ENCODE measurements at places on chromosomes 3 and 15.

- DNase-seq, result no peak
Observed at GRCh38 chr3:64057231-64057630, 33.9 kb upstream of the PSMD6 start.

DNA sequence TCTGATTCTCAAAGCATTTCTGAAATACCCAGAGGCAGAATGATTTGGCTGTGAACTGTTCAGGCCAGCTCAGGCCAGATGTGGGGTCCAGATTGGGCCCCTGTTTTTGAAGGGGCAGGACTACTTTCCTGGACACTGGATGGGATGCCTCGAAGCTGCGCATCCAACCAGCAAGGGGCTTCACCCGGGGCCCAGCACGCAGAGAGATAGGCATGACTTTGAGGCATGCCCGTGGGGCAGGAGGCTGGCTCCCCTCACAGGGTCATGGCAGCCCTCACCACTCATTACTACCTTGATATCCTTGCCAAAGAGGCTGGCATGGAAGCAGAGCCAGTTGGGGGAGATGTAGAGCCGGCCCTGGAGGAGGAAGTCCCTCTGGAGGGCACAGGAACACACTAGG is 30.1 kb downstream of the GRAMD2A start:
- DNase-seq, result no peak

GRCh38 chr3:111200027-111200426 is 128.4 kb downstream of the NECTIN3 start:
- DNase-seq, result no peak

DNA sequence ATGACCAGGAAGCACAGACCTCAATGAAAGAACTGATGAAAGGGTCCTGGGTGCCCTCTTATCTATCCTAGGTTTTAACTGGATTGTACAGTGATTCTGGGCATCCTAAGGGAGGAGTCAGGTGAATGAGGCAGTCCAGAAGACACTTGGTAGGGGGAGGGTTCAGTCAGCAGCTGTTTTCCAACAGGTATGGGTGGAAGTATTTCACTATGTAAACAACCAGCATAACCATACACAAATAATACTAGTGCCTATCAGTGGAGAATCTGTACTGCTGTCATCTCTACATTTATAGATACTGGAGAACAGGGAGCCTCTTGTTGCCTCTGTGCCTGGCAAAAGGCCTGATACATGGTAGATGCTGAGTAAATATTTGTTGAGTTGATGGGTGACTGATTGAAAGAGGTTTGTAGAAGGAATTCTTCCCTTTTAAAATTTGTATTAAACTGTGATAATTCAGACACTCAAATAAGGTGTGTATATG is 328.5 kb downstream of the RBMS3 start:
- DNase-seq, result no peak

GRCh38 chr3:188834349-188834748 is 337.4 kb upstream of the TPRG1 start:
- DNase-seq, result peak; percentile 18

GRCh38 chr3:149894205-149894604 is 76.5 kb downstream of the PFN2 start:
- DNase-seq, result no peak

- DNase-seq, result no peak
Observed at GRCh38 chr15:77335298-77335697, 84.6 kb downstream of the PEAK1 start.

GRCh38 chr3:185866555-185866954 is 41.7 kb upstream of the IGF2BP2 start:
- DNase-seq, result no peak

DNA sequence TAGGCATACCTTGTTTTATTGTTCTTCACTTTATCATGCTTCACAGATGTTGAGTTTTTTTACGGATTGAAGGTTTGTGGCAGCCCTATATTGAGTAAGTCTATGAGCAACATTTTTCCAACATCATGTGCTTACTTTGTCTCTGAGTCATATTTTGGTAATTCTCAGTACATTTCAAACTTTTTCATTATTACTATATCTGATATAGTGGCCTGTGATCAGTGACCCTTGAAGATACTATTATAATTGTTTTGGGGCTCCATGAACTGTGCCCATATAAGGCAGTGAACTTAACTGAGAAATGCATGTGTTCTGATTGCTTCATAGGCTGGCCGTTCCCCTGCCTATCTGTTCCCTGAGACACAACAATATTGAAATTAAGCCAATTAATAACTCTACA is 42.8 kb upstream of the NSMCE3 start:
- DNase-seq, result no peak

- no peak for DNase-seq
Observed at GRCh38 chr3:183032880-183033555, 52.7 kb upstream of the DCUN1D1 start.

GRCh38 chr3:53700441-53700840 is 145.8 kb downstream of the CHDH start:
- no peak for DNase-seq

DNA sequence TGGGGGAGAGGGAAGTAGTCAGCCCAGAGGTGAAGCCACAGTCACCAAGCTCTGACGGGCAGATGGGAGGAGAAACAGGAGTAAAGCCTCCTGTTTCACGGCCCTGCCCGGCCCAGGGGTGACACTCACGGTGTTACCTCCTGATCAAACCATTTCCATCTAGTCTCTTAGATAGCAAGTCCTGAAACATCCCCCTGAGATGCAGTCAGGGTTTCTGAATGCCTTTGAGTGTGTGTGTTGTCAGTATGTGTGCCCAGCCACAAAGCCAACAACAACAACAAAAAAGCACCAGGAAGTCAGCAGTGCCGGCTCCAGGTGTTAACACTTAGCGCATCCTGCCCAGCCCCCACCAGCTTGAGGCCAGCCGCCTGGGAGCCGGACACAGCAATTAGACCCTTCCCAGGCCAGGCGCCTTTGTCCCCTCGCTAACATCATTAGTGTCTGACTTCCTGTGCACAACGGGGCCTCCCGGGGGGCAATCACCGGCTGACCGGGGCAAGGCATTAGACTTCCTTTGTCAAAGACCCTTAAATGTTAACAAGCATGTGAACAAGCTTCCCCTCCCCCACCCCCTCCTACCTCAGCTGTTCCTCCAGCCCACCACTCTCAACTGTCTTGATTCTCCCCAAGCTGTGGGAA is 34.5 kb downstream of the IL17RD start:
- DNase-seq, result no peak

GRCh38 chr15:84919106-84919667 is 34.7 kb downstream of the SLC28A1 start:
- no peak for DNase-seq

GRCh38 chr3:180265551-180265950 is 228.8 kb upstream of the PEX5L start:
- no peak for DNase-seq

DNA sequence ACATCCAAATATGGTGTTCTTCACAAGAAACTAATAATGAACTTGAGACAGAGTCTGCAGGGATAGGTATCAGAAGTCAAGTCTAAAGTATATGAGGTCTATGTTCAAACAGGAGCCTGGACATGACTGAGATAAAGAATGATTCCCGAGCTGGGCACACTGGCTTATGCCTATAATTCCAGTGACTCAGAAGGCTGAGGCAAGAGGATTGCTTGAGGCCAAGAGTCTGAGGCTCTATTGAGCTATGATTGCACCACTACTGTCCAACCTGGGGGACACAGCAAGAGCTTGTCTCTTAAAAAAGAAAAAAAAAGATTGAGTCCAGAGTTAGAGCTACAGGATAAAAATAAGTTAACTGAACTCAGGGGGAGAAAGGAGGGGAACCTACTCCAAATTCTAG is 246.5 kb downstream of the LRRN1 start:
- DNase-seq, result no peak

- no peak for DNase-seq
Observed at GRCh38 chr15:76935620-76936019, 4.1 kb downstream of the RCN2 start.

DNA sequence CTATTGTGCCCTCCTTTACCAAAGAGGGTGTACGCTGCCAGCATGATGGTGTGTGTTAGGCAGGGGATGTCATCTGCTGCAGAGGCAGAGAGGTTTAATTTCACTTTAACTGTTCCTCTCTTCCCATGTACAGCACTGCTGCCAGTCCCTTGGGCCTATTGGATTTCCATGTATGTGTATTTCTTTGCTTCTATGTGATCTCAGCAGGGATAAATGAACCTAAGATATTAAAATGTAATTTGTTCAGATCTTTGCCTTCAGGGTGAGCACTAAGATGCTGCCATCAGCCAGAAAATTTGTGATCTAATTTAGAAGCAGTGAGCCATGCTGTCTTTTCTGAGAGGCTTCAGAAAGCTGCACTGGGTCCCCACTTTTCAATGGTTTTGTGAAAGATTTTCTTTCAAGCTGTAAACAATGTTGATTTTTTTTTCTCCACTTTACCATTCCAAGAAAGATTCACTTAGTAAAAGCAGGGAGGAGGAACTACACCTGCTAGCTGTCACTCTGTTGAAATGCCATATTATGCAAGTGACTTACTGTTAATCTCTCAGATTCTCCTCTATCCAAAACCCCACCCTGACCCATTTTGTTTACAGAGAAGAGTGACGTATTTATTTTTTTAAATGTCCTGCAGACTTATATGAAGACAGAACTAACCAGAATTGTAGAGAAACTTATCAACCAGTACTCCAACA is 261.9 kb downstream of the TBL1XR1 start:
- no peak for DNase-seq

DNA sequence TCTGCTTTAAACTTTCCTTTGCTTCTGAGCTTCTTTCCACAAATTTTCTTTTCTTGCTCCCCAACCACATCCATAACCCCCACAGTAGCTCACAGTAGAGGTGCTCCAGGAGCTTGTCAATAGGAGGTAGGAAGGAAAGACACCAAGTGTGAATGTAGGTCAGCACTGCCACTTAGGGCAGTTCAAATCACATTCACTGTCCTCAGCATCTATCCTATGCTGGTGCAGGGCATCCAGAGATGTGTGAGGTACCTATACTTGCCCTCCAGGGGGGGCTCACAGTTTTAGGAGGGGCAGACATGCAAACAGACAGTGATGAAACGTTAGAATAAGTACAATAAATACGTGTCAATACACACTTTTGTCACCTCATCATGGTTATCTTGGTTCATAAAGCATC is 1.5 kb upstream of the SPSB4 start:
- DNase-seq, result no peak

GRCh38 chr15:74240002-74240568 is 4.0 kb downstream of the CCDC33 start:
- no peak for DNase-seq

DNA sequence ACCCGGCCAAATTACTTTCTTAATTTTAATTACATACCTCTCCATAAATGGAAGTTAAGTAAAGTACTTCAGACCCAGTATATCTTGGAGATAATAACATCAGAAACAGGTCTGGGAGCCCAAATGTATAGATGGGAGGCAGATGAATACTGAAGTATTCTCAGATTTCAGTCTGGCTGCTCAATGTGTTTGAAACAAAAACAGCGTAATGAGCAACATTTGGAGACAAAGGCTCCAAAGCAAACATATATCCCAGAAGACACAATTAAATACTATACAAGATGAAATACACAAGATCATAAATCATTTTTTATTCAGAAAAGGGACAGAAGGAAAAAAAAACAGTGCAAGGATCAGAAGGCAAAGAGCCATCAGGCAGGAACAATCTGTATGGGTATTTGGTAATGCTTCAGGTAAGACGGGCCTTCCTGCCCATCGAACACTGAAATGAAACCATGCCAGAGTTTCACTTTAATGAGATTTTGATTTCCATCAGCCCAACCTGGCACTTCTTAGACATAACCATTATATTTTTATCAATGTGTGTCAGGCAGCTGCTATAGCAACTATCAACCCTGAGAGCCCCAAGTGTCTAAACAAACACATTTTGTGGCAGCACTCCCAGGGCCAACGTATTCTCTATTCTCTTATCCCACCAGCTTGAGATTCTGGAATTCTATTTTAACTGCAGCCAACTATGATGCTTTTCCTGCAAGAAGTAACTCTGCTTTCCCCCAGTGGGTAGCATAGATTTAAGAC is 210.8 kb downstream of the STT3B start:
- no peak for DNase-seq

GRCh38 chr3:125310623-125311081 is 64.5 kb downstream of the ZNF148 start:
- DNase-seq, result peak; percentile 14

DNA sequence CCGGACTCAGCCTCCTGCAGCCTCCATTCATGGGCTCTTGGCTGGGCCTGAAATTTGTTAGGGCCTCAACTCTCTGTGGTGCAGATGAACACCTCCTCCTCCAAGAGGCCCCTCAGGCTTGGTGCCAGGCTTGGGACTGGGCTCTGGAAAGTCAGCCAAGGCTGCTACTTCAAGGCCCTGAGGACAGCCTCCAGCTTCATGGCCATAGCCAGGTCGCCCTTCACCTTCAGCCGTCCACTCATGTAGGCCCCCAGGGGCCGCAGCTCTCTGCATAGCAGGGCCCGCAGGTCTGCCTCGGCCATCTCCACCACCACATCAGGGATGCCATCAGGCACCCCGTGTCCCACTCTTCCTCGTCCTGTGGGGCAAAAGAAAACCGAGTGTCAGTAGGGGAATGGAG is 8.3 kb downstream of the STOML1 start:
- DNase-seq, result no peak

GRCh38 chr3:35120026-35120425 is 519.3 kb upstream of the ARPP21 start:
- DNase-seq, result no peak

DNA sequence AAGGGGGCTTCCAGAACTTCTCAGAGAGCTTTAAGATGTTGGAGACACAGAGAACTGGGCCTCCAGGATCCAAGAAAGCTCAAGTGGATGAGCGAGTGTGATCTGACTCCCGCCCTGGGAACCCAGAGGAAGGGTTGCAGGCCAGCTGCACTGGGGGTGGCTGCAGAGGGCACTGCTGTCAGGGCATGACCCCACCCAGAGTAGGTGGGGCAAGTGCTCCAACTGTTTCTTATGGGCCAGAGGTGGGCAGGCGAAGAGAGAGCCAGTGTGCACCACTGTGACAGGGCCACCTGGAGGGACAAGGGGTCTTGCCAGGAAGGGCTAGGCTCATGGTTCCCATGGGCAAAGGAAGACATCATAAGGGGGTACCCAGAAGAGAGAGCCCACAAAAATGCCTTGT is 48.8 kb downstream of the EXOG start:
- no peak for DNase-seq

- DNase-seq, result no peak
Observed at GRCh38 chr3:172104471-172105072, 65.2 kb downstream of the FNDC3B start.

DNA sequence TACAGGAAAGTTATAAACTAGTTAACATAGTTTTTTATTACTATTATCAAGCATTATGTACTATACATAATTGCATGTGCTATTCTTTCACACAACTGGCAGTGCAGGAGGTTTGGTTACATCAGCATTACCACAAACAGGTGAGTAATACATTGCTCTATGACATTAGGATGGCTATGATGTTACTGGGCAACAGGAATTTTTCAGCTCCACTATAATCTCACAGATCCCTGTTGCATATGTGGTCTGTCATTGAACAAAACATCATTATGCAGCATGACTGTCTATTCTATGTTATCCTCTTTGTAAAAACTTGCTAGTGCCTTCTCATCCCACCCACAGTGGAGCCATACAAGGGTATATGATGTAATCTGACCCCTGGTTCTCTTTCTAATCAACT is 36.5 kb upstream of the PDZRN3 start:
- no peak for DNase-seq
